ENCODE measurements at places on chromosomes 6 and 20. TPM values are rescaled to one million over a fixed set of nuclear protein-coding genes. Genes with fewer than 3 reads are reported as not detected.

DNA sequence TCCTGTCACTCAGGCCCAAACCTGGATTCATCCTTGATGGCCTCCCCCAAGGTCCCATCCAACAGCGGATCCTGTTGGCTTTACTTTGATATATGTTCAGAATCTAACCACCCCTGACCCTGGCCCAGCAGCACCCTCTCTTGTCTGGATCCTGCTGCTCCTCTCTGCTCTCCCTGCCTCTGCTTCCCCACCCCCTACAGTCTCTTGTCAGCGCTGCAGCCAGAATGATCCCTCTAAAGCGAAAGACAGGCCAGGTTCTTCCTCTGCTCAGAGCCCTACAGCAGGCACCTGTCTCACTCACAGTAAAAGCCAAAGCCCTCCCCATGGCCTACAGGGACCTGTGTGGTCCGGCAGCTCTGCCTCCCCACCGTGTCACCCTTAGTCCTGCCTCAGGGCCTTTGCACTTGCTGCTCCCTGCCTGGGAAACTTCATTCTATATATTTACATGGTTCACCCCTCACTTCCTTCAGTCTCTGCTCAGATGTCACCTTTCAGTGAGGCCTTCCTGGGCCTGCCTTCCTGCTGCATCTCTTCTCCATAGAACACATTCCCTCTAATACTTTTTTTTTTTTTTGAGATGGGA lies 37.4 kb upstream of the KCNB1 start:
- no peak for DNase-seq

- no peak for DNase-seq
These were observed 202.1 kb upstream of the CNR1 start for GRCh38 chr6:88368071-88368787.

DNA sequence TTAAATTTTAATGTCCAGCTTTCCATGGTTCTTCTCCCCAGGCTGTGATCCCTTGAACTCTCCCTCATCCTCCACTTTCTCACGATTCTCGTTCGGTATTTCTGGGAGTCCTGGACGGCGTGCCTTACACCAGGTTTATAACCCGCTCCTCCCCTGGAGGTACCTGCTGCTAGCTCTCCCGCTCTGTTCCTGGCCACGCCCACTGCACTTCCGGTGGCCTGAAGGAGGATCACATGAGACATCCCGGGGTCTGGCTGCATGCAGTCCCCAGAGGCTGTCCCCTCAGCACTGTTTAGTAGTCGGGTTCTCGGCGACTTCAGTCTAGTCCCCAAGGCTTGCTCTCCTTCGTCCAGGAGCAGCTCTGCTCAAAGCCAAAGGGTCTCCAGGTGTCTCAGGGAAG lies 28.4 kb upstream of the GCLC start:
- DNase-seq: no peak

GRCh38 chr20:62308102-62308822 lies 5.5 kb downstream of the ADRM1 start:
- no peak for DNase-seq

GRCh38 chr6:45378334-45378926 lies 696 bp upstream of the SUPT3H start:
- DNase-seq: peak; percentile 54

DNA sequence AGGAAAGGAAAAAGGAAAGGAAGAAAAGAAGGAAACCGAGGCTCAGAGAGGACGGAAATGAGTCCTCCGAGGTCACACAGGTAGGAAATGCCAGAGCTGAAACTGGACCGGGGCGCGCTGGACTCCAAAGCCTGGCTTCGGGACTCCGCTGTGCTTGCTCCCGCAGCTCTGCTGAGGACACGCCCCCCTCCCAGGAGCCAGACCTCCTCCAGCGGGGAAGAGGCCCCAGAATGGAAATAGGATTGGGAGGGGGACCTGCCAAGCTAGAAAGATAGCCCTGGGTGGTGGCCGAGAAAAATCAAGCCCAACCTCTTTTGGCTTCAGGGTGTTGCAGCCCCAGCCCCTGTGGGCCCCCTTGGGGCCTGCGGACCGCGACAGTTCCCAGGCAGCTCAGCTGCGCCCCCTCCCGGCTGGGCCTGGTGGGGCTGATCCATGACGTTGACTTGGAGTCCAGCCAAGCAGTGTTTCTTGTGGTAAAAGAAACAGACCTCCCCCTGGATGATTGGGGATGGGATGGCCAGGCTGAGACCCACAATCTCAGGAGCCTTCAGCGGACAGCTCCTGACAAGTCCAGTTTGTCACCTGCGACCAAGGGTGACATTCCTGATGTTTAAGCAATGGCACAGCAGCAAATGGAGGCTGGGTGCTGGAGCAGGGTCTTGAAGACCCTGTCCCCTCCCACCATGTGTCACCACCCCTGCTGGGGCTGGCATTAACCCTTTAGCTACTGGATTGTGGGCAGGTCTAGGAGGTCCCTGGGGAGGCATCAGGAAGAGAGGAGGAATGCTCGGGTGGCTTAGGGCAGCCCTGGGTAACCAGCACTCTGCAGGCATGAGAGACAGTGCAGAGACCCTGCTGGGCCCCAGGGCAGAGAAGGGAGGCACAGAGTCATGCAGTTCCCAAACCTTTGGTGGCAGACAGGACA lies 55.4 kb downstream of the RIPOR3 start:
- peak; percentile 70 for DNase-seq

DNA sequence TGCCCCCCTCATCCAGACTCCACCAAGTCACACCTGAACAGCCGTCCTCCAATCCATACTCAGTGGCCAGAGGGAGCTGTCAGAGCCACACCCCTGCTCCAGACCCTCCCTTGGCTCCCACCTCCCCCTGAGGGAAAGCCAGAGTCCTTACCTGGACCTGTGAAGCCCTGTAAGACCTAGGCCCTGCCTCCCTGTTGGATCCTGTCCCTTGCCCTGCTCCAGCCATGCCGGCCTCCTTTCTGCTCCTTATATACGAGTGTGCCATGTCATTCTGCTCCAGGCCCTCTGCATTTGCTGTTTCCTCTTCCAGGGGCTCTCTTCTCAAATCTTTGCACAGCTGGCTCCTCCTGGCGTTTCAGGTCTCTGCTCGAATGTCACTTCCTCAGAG lies 100.3 kb upstream of the MYL9 start:
- no peak for DNase-seq

DNA sequence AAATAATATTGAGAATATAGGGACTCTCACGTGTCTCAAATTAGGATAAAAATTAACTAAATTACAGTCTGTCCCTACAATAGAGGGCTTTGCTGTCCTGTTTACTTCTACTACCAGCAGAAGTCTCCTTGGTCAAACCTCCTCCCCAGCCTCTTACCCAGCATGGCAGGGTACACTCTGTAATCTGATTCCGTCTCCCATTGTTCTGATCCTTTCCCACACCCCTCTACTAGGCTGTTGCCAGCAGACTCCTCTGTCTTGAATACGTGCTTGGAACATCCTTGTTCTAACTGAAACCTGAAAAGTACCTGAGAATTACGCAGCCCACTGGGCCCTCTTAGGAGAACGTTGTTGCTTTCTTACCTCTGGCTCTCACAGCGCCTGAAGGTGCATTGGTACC lies 112.2 kb upstream of the PREP start:
- DNase-seq: no peak

- DNase-seq: no peak
These were observed 29.4 kb downstream of the THBS2 start for GRCh38 chr6:169224185-169224695.

DNA sequence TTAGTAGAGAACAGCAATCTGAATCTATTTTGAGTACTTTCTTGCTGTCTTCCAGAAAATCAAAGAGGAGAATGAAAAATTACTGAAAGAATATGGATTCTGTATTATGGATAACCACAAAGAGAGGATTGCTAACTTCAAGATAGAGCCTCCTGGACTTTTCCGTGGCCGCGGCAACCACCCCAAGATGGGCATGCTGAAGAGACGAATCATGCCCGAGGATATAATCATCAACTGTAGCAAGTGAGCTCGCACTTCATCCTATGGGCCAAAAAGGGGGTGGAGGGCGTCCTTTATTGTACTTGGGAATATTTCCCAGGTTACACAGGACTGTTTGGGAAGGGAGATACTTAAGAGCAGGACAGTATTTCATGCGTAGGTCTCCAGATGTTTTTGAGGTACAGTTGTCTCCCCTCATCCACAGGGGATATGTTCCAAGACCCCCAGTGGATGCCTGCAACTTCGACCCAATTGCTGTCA lies 37.3 kb upstream of the PLCG1 start:
- DNase-seq: no peak

DNA sequence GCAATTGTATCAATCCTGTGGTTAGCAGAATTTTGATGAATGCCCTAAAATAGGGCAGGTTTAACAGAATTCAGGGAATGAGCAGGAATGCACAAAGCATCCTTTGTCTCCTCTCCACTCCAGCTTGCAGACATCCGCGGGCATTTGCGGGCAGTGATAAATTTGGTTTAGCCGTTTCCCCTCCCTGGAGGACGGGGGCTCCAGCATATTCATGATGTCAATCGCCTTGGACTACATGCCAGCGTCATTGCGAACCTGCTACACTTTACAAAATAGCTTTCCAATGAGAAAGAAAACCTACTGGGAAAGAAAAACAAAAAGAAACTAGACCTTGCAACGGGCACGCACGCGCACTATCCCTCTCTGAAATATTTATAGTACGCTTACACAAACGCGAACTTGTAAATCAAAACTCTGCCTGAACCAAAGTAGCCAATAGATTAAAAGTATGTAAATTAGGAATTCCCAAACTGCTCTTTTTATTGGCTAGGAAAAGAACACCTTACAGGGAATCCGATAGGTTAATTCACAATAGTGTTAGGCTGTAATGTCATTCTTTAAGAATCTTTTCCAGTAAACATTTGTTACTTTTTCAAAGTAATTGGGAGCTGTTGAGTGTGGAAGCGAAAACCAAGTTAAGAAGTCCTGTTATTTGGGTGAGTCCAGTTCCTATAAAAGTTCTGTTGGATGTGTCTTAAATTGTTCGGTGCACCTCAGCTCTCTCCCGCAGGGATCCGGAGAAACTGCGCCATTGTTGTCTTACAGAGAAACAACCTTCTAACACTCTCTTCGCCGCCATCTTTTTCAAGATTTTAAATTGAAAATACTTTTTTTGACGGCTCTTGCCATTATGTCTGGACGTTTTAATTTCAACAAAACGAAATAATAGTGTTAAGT lies 136.7 kb downstream of the HFE start:
- peak; percentile 52 for DNase-seq

GRCh38 chr6:158057213-158057987 lies 75.7 kb downstream of the SYNJ2 start:
- peak; percentile 74 for DNase-seq

SLX4IP gene
- 7.3 TPM for total RNA-seq

ESR1 gene
- total RNA-seq: 0.07 TPM

ABHD16B gene
- not detected for total RNA-seq

CDH26 gene
- 2.4 TPM for total RNA-seq

C6orf15 gene
- not detected for total RNA-seq
